DMS79 (cell line): ENCODE measurements at places on chromosomes 11 and 22.

DNA sequence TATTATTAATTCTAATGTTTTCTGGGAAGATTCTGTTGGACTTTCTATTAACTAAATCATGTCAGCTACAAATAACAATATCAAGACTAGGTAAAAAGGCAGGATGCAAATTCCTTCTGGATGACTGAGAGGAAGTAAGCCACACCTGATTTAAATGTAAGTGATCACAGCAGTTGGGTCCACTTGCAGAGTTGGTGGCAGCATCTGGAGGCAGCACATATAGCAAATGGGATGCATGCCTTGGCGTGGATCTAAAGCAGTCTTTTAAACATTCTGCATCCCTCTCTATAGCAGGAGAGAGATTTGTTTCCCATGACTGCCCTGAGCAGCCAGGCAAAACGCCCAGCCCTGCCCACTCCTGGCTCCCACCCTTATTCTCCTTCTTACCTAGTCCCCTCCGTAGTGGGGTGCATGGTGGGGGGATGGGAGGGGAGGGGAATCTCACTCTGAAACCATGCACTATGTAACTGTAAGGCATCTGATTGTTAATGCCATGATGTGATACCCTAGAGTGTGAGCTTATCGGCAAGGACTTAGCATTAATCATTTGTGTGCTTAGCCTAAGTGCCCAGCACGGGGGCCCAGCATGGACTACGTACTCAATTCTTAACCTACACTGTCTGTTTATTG is 130.3 kb downstream of the EFCAB6 start:
- no peak for DNase-seq

GRCh38 chr22:27144321-27144720 is 486.9 kb downstream of the MIAT start:
- DNase-seq: no peak

DNA sequence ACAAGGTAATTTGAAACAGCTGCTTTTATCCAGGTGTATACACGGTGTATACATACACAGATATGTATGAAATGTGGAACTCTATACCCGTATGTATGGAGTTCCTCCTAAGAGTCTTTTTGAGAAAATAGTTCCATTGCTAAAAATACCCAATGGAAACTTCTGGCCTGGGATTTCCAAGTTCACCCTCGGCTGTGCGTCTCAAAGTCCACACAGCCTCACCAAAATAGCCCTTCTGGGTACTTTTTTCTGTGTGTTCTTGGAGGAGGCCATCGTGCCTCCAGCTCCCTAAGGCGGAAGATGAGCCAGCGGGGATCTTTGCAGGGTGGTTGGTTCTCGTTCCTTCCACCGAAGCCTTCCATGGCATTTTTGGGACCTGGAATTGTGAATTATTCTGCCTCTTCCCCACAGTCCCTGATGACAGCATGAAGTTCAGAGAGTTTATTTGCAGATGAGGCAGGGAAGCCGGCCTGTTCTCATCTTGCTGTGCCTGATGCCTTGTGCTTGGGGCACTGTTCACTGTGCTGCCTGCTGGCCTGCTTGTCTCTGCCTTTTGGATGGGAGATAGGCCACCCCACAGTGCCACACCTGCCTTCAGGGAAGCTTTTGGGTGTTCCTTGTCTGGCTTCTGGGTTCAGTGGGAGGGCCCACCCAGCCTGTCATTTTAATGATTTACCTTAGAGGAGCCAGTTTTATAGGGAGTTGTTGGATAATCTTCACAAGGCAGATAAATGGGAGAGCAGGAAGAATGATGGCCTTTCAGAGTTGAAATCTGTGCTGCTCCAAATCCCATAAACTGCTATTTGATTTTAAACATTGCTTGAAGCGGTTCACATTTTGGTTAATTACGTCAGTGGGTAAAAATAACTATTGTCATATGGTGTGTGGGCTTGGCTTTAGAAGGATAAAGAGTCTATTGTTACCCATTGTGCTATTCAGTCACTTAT is 112.7 kb upstream of the OR4B1 start:
- DNase-seq: no peak

- DNase-seq: no peak
Measured at GRCh38 chr22:30390974-30391691, 3.9 kb upstream of the RNF215 start.

- no peak for DNase-seq
Measured at GRCh38 chr11:75148436-75148983, 2.4 kb upstream of the SLCO2B1 start.

- DNase-seq: no peak
Measured at GRCh38 chr11:5528495-5528894, 12.0 kb upstream of the UBQLNL start.

DNA sequence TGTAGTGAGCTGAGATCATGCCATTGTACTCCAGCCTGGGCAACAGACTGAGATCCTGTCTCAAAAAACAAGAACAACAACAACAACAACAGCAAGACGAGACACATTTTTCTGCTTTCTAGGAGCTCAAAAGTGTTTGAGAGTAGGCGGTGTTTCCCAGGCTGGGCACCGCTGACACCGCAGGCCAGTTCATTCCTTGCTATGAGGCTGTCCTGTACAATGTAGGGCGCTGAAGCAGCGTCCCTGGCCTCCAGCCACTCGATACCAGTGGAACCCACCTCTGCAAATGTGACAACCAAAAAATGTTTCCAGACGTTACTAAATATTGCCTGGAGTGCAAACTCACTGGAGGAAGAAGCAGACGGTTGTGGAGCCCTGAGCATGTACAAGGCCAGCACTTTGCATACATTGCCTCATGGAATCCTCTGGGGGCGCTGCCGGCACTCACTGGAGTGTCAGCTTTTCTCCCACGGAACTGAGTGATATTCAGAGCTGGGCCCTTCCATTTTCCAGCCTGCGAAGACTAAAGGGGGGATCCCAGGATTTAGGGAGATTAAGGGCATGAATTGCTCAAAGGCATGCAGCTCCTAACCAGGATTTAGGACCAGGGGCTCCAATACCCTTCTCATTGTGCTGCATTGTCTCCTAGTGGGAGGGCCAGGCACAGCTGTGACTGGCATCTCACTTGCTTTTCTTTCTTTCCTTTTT is 5.8 kb upstream of the MIEF1 start:
- no peak for DNase-seq
